Caki2 (cell line): ENCODE measurements at places on chromosomes 11 and 22. TPM values are rescaled to one million over a fixed set of nuclear protein-coding genes. Genes with fewer than 3 reads are reported as not detected.

SYCE3 gene
- total RNA-seq: not detected in 2 replicates

- DNase-seq: no peak
Measured at GRCh38 chr11:104968856-104969776, 742 bp upstream of the CASP4 start.

DNA sequence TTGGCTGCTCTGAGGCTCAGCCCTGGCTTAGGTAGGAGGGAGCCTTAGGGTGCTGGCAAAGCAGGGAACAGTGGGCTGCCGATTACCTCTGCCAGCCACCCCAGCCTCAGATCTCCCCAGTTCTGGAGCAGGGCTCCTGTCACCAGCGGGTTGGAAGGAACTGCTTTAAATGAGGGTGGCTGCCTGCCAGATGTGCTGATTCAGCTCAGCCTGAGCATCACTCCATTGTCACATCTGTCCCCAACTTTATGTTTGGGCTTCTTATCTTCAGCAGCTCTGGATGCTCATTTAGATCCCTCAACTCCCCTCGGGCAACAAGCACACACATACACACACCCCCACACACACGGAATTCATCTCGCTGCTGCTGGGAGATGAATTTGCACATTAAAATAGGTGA is 16.9 kb upstream of the ANKK1 start:
- no peak for DNase-seq

DNA sequence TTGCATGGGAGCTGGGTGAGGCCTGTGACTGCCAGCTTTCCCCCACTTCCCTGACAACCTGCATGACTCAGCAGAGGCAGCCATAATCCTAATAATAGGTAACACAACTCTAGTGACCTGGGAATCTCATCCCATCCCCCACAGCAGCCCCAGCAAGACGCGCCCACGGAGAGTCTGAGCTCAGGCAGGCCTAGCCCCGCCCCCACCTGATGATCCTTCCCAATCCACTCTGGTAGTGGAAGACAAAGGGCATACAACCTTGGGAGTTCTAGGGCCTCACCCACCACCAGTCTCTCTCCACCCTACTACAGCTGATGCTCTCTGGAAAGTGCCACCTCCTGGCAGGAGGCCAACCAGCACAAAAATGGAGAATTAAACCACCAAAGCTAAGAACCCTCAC is 60.3 kb downstream of the CWF19L2 start:
- DNase-seq: peak; percentile 23

SMC1B gene
- total RNA-seq: 0.27 and 2.5 TPM in 2 replicates

DEPDC7 gene
- 2.4 and 2.5 TPM in 2 replicates for total RNA-seq

GRCh38 chr11:12156301-12157140 is 46.1 kb downstream of the MICAL2 start:
- no peak for DNase-seq

DNA sequence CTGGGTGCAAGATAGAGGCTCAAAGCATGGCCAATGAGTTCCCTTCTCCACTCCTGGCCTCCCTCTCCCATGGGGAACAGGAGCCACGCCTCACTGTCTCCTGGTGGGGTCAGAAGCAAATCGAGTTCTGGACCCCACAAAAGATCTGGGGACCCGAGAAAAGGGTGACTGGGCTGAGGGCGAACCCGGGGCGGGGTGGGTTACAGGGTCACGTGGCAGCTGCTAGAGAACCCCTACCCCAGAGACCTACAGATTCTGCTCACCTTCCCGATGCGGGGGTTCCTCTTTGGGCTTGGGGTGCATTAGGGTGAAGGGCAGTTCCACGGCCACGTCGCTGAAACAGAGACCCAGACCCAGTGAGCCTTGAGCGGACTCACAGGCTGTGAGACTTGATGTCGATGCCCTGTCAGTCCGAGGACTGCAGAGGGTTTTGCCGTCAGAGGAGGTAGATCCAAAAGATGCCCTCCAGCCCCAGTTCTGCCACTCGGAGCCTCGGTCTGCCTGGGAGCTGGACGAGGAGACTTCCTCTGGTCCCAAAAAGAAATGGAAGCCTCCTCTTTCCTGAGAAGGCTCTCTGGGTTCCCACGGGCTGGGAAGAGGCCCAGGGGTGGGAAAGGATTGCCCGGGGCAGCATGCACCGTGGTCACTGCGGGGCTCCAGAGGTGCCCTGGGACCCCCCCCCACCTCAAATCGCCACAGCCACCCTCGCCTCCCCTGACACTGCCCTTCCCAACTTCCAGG is 28.2 kb downstream of the TPBGL start:
- no peak for DNase-seq

GRCh38 chr11:81596704-81597103 is 1137.0 kb downstream of the FAM181B start:
- no peak for DNase-seq

DNA sequence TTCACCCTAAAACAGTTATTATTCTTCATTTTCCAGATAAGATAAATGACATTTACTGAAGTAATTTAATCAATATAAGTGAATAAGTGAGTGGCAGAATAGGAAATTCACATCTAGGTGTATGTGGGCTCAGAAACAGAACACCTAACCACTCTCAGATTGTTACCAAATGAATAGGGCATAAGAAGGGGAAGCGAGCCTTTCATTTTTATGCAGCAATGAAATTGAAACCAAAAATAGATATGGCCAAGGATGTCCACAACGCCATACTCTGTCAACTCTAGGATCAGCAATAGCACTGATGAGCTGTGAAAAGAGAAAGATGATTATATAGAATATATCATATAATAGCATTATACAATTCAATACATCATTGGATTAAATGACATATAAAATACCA is 398.1 kb upstream of the API5 start:
- DNase-seq: no peak

DNA sequence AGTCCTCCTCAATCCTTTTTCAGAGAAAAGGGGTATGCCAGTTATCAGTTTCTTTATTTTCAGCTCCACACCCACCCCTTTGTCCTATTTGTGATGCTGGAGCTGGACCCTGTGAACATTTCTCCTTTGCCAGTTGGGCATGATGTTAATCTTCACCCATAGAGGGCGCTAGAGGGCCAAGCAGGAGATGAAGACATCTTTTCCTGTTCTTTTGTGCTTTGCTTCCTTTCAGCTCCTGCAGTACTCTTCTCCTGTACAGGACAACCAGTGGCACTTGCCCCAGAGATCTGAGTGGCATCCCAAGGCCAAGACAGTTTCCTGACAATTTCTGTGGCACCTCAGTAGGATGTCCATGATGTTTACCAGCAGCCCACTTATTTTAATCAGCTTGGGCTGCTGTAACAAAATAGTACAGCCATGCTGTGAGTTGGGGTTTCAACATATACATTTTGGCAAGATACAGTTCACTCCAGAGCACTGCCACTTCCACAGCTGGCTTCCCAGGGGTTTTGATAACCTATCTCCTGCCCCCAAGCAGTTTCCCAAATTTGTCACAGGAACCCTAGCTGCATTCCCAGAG is 4.6 kb downstream of the SAA2 start:
- DNase-seq: peak; percentile 51

CNTF gene
- total RNA-seq: 0.44 TPM in 1 of 2 replicates, not detected in the other

DNA sequence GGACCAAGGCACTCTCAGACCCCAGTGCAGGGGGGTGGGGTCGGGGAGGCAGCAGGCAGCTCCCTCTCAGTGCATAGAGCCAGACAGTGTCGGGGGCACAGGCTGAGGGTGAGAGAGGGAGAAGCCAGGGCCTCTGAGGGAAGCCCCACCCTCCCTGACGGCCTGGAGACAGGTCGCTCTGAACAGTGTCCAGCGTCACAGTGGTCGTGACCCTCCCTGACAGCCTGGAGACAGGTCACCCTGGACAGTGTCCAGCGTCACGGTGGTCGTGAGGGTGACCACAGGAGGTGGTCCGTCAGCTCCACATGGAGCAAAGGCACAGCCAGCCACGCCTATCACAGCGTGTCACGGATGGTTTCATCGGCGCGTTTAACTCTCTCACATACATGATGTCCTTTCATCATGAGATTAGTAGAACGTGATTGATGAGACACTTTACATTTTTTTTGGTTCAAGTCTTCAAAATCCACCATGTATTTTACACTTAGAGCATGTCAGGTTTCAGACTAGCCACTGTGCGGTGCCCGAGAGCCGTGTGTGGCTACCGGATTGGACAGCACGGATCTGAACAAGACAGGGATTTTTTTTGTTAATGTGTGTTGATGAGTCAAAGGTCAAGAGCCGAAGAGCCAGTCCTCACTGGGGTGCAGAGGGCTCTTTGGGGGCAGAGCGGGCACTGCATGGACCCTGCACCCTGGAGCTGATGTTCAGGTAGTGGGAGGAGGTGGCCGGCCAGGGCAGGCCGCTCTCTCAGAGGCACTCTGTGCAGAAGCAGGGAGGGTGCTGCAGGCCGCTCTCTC is 23.9 kb upstream of the PANX2 start:
- DNase-seq: peak; percentile 68

FGF4 gene
- not detected in 2 replicates for total RNA-seq

LRRC55 gene
- not detected in 2 replicates for total RNA-seq

- no peak for DNase-seq
Measured at GRCh38 chr22:38612217-38613006, 42.4 kb upstream of the DMC1 start.

DNA sequence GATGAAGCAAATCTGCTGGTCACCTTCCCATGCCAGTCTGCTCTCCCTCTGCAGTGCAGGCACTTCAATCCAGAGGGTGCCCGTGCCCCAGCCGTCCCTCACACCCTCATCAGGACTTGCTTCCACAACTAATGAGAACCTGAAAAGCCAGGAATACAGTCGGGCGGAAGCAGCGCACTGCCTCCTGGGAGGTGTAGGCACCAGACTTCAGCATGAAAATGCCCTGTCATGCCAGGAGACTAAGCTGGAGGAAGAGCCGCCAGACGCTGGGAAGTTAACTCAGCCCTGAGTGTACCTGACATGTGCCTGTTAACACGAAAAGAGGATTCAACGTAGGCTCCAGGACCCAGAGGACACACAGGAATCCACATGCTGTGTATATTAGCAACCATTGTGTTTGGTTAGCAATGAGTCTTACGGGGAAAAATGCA is 40.1 kb upstream of the FLI1 start:
- DNase-seq: peak; percentile 13

ANO9 gene
- not detected in 2 replicates for total RNA-seq

P2RX6 gene
- 8.6 and 9.2 TPM in 2 replicates for total RNA-seq

DNA sequence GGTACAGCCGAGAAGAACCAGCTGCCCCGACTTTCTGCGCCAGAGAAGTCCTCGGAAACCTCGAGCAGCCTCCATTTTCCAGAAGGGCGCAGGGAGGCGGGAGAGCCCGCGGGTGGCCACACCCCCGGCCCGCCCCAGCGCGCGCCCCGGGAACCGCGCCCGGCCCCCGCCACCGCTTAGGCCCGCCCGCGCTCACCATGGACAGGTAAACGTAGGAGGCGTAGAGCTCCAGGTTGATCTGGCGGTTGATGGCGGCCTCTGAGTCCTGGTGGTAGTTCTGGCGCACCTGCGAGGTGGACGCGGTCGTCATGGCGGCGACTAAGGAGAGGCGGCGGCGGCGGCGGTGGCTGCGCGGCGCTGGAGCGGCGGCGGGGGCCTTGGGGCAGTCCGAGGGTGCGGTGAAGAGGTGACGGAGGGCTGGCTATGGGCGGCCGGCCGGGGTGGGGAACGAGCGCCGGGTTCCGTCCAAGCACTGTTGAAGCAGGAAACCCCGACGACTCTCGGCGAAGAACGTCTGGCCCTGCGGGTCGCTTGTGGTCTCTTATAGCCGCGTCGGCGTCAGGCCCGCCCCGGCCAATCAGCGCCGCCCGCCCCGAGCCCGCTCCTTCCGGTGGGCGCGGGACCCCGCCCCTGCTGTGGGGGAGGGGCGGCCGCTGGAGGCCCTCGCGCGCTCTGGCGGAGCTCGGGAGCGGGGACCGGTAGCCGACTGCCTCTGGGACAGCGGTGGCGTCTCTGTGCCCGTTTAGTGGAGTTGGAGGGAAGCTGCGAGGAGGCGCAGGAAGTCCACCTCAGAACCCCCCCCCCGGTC is at the start of gene FTH1:
TSS of gene FTH1 (minus strand) at position 519 of the 808 bp plus-strand sequence. CDS start at position 310, 209 bp downstream.
- DNase-seq: peak; percentile 89

DNA sequence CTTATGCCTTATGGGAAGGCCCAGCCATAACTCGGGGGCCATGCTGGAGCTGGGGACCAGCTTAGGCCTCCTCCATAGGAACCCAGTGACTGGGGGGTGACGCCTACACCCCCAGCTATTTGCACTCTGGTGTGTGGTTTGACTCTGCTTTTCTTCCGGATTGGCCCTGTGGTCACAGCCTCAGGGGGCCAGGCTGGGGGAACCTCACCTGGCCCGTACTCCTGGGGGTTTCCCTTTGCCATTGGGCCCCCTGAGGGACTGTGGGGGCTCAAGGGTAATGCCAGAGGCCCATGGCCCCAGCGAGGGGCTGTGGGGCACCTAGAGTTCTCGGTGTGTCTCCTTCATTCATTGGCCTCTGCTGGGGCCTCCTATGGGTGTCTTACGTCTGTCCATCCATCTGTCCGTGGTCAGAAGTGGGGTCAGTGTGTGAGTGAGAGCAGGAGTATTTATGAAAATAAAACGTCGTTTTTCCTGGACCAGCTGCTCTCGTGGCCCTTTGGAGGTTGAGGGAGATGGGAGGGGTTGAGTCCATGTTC is 6.3 kb upstream of the SH3BP1 start:
- no peak for DNase-seq

- DNase-seq: no peak
Measured at GRCh38 chr22:50445071-50445879, 29.6 kb downstream of the SBF1 start.

- DNase-seq: no peak
Measured at GRCh38 chr11:128610721-128611617, 23.6 kb upstream of the ETS1 start.
